AML-193 (cell line): ENCODE measurements at places on chromosomes 16 and 17.

GRCh38 chr17:47717979-47718621, 14.9 kb upstream of the TBX21 start:
- no peak for DNase-seq

DNA sequence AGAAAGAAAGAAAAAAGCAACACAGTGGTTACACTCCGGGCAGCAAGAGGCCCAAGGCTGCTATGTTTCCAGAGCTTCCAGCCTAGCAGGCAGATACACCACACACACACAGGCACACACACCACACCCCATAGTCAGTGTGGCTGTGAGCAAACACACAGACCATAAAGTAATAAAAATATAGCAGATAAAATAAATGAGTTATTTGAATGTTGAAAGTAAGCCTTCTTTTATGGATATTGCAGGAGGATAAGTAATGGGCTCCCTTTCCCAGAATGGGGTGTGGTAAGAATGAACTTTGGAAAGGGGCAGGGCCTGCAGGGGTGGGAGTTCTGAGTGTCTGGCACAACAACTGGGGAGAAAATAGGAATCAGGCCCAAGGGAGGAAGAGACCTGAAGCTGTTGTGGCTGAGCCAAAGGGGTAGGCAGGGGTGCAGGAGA, 4.8 kb upstream of the CDK5RAP3 start:
- no peak for DNase-seq

GRCh38 chr17:75440738-75441448, 15.5 kb upstream of the TMEM94 start:
- no peak for DNase-seq

DNA sequence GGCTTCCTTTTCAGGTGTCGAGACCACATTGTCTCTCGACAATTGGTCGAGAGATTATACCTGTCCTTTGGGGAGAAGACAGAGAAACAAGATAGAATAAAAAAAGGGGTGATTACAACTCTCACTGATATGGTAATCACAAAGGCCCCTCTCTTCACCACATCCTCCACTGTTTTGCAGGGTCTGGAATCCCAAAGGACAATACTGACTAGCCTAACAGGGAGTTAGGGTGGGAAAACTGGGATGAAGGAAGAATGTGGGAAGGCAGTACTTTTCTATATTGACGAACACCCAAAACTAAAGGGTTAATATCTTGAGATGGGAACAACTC, 6.1 kb downstream of the ABCA5 start:
- DNase-seq: no peak

- DNase-seq: no peak
Measured at GRCh38 chr16:57106767-57107166, 14.4 kb downstream of the CPNE2 start.

DNA sequence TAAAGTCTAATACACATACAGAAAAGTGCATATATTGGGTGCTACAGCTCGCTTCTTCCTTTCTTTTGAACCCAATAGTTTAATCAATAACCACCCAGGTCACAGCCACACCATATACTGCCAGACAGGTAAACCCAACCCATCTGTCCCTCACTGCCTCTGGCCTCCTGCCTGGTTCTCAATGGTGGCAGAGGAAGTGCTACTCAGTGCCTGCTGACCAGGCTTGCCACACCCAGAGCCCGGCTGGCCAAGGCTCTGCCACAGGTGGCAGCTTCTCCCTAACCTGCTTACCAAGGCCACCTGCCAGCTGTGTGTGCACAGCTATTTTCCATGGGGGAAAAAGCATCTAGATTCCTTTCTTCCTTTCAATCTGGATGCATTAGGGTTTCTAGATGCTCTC, 584 bp downstream of the PMP22 start:
- no peak for DNase-seq

GRCh38 chr17:66177048-66177447, 14.9 kb downstream of the CEP112 start:
- no peak for DNase-seq

DNA sequence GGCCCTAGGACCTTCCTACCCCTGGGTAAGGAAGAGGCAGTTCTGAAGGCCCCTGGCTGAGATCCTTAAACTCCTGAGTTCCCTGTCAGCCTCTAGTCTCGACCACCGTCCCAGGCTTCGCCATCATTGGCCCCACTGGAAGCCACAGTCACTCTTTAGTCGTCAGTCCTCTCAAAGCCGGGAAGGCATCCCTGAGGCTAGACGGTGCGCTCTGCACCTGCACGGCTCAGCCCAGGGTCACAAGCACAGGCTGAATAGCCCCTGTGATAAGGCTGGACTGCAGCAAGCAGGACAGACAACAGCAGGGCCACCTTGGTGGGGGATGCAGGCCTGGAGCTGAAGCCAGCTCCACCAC, 3.3 kb upstream of the HEXIM1 start:
- no peak for DNase-seq

GRCh38 chr17:27754549-27754948, 45.8 kb downstream of the NOS2 start:
- no peak for DNase-seq

DNA sequence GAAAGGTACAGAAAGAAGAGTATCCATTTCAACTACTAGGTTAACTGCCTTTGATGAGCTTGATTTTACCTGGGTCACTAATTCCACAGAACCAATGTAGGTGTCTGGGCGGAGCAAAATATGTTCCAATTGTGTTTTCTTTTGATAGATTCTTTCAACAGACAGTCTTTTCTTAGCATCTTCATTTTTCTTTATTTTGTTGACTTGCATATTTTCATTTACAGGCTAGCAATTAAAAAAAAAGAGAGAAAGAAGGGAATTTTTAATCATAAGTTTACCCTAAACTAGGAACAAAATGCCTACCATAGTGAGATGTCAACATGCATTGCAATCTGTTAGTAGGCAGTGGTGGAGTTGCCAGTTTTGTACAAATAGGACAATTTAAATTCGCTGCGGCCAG, 1.0 kb downstream of the TOP2A start:
- no peak for DNase-seq

GRCh38 chr16:15928261-15929104, 20.9 kb upstream of the ABCC1 start:
- no peak for DNase-seq

GRCh38 chr16:154217-155030, 2.0 kb downstream of the HBZ start:
- DNase-seq: no peak

DNA sequence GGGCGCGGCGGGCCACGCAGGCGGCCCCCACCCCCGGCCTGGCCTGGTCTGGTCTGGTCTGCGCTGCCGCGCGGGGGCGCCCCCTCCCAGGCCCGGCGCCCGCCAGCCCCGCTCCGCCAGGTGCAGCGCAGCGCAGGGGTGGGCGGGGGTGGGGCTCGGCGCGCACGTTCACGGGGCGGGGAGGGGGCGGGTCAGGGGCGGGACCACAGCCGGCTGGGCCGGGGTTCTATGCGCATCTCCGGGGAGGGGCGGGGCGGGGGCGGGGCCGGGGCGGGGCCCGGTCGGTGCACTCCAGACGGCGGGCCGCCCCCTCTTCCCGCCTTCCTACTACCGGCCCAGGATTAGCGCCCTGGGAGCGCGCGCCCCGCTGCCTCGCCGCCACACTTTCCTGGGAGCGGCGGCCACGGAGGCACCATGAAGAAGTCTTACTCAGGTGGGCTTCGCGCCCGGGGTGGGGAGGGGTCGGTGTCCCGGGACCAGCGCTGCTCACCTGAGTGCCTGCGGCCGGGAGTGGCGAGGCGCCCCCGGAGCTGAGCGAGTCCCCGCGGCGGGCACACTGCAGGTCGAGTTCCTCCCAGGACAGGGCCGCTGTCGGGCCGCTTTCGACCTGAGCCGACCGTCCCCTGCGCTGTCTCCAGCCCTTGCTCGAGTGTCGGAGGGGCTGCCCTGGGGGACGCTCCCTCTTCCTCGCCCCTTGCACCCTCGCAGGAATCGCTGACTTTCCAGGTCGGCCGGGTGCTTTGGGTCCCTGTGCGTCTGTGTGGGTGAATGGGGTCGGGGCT, 140.5 kb downstream of the SEC14L1 start:
- no peak for DNase-seq

DNA sequence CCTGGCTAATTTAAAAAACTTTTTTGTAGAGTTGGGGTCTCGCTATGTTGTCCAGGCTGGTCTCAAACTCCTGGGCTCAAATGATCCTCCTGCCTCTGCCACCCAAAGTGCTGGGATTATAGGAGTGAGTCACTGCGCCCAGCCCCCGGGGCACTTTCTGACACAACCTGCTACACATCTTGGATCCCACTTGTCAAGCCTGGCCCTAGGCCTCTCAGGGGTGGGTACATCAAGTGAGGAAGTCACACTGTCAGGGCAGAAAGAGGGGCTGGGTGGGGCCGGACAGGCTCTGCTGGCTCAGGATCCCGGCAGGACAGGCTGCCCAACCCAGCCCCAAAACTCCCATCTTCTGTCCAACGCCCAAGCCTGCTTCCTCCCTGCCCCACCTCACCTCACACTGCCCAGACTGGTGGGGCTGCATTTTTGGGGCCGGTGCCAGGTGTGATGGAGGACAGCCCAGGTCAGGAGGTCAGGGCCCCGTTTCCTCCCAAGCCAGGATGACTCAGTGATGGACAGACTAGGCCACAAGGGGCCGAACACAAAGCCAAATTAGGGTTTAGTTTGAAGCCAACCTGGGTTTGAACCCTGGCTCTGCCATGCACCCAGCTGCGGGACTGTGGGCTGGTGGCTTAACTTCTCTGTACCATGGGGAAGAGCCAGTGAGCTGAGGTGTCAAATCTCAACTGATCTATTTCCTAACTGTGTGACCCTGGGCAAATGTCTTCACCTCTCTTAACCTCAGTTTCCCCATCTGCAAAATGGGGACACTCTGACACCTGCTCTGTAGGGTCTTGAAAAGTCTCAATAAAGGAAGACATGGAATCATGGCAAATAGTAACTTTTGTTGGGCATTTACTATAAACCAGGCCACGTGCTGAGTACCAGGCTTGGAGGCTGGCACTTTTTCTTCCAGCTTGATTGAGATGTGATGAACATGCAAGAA, 8.9 kb upstream of the PPL start:
- no peak for DNase-seq

DNA sequence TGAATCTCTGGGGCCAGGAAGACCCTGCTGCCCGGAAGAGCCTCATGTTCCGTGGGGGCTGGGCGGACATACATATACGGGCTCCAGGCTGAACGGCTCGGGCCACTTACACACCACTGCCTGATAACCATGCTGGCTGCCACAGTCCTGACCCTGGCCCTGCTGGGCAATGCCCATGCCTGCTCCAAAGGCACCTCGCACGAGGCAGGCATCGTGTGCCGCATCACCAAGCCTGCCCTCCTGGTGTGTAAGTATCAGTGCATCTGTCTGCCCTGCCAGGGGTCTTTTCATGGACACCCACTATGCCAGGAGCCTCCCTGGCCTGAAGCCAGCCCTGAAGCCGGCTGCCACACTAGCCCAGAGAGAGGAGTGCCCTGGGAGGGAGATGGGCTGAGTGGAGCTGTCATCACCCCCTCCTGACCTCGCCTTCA, at the start of gene CETP:
CETP (plus strand) TSS at position 100 of the 431 bp plus-strand sequence; CDS start at position 130, 30 bp downstream.
- no peak for DNase-seq

- no peak for DNase-seq
Measured at GRCh38 chr16:10309271-10309932, 76.5 kb upstream of the ATF7IP2 start.

GRCh38 chr16:67016681-67017420, 12.1 kb upstream of the CBFB start:
- DNase-seq: no peak

GRCh38 chr17:82957961-82958561, 118.2 kb upstream of the ZNF750 start:
- no peak for DNase-seq

DNA sequence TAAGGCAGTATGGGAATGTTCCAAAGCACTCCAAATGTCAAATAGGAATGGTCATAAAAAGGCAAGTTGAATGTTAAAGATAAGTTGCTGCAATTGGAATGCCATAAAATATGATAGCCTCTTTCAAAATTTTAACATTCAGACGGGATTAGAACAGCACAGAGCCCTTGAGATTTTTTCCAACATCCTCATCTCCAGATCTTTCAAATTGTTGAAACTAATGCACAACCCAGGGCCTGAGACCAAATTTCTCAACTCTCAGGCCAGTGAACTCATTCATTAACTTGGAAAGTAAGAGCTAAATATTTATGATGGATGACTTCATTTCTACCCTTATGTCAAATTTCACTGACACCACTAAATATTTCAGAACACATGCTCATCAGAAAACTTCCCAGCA, 346.5 kb upstream of the XYLT1 start:
- no peak for DNase-seq

DNA sequence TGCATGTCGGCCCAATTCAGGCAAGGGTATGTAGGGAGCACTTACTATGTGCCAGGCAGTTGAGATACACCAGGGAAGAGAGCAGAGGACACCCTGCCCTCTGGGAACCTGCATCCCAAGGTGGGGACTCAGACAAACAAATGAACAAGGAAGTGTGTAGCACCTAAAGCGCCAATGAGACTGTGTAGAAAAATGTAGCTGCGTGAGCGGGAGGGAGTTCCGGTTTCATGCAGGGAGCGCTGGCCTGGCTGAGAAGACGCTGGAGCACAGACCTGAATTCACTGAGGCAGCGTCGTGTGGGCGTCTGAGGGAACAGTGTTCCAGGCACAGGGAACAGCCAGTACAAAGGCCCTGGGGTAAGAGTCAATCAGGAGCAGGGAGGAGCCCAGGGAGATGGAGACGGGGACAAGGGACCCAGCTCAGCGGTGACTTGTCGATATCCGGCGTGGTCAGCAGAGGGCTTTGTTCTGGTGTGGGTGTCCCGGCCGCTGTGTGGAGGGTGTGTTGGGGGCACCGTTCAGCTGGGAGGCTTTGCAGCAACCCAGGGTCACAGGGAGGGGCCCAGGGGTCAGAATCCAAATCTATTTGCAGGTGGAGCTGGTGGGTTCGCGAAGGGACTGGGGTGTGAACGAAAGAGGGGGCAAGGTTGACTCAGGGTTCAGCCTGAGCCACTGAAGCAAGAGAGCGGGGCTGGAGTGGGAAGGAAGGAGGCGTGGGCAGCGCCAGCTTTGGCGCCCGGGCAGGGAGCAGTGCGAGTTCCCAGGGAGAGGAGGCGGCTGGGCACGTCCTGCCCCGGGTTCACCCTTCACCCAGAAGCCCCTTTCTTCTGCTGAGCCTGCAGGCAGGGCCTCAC, 17.8 kb upstream of the OSGIN1 start:
- DNase-seq: no peak

DNA sequence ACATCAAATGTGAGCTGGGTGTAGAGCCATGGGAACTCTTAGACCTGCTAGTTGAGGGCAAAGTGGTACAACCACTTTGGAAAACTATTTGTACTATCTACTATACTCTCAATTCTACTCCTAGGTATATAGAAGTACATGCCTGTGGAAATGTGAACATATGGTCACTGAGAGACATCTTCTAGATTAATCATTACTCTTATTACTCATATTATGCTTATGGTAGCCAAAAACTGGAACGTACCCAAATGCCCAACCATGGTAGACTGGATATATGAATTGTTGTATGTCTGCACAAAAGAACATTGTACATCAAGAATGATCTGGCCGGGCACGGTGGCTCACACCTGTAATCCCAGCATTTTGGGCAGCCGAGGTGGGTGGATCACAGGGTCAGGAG, 2.7 kb downstream of the WDR45B start:
- DNase-seq: no peak

DNA sequence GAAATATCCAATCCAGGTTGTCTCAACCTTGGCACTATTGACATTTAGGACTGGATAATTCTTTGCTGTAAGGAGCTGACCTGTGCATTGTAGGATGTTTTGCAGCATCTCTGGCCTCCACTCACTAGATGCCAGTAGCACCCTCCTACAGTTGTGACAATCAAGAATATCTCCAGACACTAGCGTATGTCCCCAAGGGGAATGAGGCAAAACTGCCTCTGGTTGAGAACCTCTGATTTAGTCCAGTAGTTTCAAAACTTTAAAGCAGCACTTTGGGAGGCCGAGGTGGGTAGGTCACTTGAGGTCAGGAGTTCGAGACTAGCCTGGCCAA, 48.4 kb downstream of the IQCK start:
- no peak for DNase-seq
